Fibroblast of villous mesenchyme (primary cell): ENCODE measurements at places on chromosomes 12 and 14. TPM values are rescaled to one million over a fixed set of nuclear protein-coding genes. Genes with fewer than 3 reads are reported as not detected.

RHNO1 gene
- total RNA-seq: 28.3 and 38.0 TPM in 2 replicates

RPGRIP1 gene
- under 0.01 TPM in 1 of 2 replicates, not detected in the other for total RNA-seq

CRIP2 gene
- 8.6 and 18.0 TPM in 2 replicates for total RNA-seq

LHX5 gene
- total RNA-seq: not detected in 2 replicates

KRT82 gene
- not detected in 2 replicates for total RNA-seq

NUAK1 gene
- 82.8 and 84.6 TPM in 2 replicates for total RNA-seq

C12orf76 gene
- 6.8 and 9.5 TPM in 2 replicates for total RNA-seq

MANSC4 gene
- not detected in 2 replicates for total RNA-seq

DPPA3 gene
- not detected in 2 replicates for total RNA-seq

CD69 gene
- total RNA-seq: not detected in 2 replicates

ERP27 gene
- not detected in 2 replicates for total RNA-seq

OTOGL gene
- total RNA-seq: under 0.01 TPM in 2 replicates

GNB3 gene
- total RNA-seq: 1.7 and 3.9 TPM in 2 replicates

ALG10 gene
- 9.1 and 9.3 TPM in 2 replicates for total RNA-seq

VRK1 gene
- total RNA-seq: 25.4 and 47.1 TPM in 2 replicates

RNASE7 gene
- not detected in 2 replicates for total RNA-seq

NEMF gene
- total RNA-seq: 70.0 and 72.5 TPM in 2 replicates

RTN1 gene
- total RNA-seq: 0.43 and 0.64 TPM in 2 replicates

PLBD1 gene
- total RNA-seq: 10.0 and 18.1 TPM in 2 replicates

GLT1D1 gene
- total RNA-seq: under 0.01 TPM in 1 of 2 replicates, not detected in the other

PRH2 gene
- 0.32 and 0.43 TPM in 2 replicates for total RNA-seq

GON7 gene
- total RNA-seq: 10.6 and 11.7 TPM in 2 replicates

ITGB7 gene
- under 0.01 TPM in 1 of 2 replicates, not detected in the other for total RNA-seq

ALDH1L2 gene
- total RNA-seq: 23.3 and 42.5 TPM in 2 replicates

CCDC88C gene
- under 0.01 and 0.32 TPM in 2 replicates for total RNA-seq

ERG28 gene
- 10.0 and 13.0 TPM in 2 replicates for total RNA-seq
